ENCODE measurements at places on chromosomes 1 and 21.

GRCh38 chr1:11279630-11280029 is 6.6 kb downstream of the UBIAD1 start:
- no peak for DNase-seq

DNA sequence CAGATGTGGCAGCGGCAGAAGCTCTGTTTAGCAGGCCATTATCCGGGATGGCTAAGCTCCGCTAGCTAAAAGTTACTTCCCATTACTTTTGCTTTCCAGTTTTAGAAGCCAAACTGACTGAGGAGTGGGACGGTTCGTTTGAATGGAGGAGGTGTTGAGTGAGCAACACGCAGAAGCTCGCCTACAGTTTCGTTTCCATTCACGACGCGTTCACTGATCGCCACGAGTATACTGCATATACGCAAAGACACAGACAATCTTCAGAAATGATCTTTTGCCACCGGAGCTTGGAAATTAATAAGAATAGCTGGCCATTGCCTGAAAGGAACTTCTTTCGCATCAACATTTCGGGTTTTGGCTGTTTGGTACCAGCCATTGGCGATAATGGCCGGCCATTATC is 14.6 kb downstream of the SON start:
- DNase-seq = no peak

DNA sequence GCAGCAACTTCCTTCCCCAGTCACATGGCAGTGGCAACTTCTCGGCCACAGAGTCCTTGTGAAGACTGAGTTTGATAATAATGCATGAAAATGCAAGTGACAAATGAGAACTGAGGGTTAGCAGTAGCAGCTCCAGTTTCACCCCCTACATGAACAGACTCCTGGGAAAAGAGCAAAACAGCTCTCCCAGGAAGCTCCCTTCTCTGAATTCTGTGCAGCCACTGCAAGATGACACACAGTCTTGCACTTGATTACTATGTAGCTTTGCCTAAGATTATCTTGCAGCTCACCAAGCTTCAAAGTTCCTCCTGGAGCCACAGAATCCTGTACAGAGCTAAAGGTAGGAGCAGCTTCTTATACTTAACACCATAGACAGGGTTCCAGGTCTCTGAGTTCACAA is 4.7 kb downstream of the PGBD5 start:
- peak; percentile 34 for DNase-seq

DNA sequence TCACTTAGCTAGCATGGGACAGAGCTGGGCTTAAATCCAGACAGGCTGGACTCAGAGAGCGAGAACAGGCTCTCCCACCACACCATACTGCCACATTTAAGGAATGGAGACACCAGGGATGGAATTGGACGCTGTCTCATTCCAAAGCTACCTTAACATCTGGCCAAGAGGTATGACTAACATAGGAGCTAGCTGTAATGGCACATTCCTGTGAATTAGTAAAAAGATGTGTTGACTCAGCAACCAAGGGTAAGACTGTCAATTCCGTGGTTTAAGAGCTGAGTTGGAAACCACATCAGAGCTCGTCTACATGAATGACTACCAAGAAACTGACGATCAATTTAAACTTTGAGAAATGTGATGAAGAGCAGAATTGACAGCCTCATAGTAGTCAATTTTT is 8.3 kb upstream of the TNFRSF9 start:
- DNase-seq = peak; percentile 93

GRCh38 chr1:44251989-44252671 is 38.9 kb downstream of the DMAP1 start:
- no peak for DNase-seq

GRCh38 chr1:59743324-59744091 is 71.2 kb upstream of the HOOK1 start:
- no peak for DNase-seq

GRCh38 chr1:101291562-101292380 is 55.0 kb downstream of the S1PR1 start:
- peak; percentile 87 for DNase-seq

DNA sequence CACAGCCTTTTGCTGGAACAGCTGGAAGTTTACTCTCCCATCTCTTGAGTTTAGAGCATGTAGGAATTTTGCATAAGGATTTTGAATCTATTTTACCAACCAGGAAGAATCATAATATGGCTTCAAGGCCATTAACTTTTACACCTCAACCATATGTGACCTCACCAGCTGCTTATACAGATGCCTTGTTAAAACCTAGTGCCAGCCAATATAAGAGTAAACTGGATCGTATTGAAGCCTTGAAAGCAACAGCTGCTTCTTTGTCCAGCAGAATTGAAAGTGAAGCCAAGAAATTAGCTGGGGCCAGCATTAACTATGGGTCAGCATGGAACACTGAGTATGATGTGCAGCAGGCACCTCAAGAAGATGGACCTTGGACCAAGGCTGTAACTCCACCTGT is 65.4 kb downstream of the CEP350 start:
- no peak for DNase-seq
